ENCODE measurements at places on chromosomes 3 and 15.

DNA sequence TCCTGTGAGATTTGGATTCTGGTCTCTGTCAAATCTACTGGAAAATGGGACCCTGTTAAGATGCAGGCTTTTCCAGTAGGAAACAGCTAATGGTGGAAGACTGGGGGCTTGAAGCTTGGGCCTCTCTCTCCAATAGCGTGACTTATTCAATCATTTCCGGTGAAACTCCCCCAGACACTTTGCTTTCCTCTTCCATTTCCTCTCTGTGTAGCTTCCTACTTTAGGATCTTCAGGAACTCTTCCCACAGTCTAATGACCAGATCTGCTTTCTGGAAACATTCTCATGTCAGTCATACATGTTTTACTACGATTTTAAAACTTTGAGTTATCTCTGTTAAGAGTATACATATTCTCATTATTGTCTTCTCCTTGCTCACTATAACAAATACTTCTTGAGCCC lies 28.0 kb upstream of the TPRG1 start:
- no peak for DNase-seq

DNA sequence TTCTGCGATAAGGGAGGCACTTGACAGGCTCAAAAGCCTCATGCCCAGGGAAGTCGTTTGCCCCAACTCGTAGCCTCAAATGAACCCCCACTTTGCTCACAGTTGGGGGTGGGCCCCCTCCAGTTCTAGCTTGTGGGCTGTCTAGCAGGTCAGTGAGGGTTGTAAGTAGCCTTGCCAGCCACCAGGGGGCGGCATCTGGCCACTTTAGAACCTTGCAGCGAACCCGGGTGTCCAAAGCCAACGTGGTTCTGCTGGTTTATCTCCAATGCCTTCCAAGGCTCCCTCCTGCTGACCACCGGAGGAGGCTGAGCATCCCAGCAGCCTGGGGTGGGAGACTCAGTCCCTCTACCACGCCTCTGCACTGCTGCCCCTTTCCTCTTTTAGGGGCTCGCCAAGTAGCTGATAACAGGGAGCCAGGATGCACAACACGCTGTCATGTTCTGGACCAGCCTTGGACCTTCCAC lies 9.2 kb upstream of the RBSN start:
- DNase-seq, result peak; percentile 58

GRCh38 chr15:48842501-48842900 lies 31.6 kb upstream of the CEP152 start:
- DNase-seq, result no peak

GRCh38 chr15:65762399-65762798 lies 29.7 kb downstream of the DENND4A start:
- no peak for DNase-seq

DNA sequence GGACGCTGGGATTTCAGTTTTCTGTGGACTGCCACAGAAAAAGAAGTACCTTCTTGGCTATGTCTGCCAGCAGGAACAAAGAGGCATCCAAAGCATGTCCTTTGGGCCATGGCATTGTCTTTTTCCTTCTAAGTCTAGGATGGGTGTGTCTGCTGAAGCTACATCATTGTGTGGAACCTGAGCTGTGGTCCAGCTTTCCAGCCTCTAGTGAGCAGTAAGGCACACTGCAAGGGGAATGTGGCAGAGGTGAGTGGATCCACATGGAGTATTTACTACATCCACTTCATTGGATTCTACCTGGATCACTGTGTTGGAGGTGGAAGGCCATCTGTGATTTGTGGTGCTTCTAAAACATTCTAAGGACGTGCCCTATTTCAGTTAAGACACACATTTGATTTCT lies 23.7 kb downstream of the CMTM8 start:
- DNase-seq, result no peak

DNA sequence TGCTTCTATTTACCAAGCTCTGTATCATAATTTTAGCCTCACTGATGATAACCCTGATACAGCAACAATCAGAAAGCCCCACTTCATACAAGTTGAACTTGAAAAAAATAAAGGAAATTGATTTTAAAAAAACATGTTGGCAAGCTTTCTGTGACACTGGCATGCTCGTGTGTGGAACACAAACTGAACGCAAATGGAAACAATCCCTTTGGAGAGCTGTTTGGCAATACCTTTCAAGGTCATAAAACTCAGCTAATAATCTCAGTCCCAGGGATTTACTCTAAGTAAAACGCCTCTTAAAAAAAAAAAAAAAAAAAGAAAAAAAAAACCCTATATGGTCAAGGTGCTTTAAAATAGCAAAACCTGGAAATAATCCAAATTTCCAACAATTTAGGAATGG lies 166.7 kb upstream of the BCL6 start:
- no peak for DNase-seq

DNA sequence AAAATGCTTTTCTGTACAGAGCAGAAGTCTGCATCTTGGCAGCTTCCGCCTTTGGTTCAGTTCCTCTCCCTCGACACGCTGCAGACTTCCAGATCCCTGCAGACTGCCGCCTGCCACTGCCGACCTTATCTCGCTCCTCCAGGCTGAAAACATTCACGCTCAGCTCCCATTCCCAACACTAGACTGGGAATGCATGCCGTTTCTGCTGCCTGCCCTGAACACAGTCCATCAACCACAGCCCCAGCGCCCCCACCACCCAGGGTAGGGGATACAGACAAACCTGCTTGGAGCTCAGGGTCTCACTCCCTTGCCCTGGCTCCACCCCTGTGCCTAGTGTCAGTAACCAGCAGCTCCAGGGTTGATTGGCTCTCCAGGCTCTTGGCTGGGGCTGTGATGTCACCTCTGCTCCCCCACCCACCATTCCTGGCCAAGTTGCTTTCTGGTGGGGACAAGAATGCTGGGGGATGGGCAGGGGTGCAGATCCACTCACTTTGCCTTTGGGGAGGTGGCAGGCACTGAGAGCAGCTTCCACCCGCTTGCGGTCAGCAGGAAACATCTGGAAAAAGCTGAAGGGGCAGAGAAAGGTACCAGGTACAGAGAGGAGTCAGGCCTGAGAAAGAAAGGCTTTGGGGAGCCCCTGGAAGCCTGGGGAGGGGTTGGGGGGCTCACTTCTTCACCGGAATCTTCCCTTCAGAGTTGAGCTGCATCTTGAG lies 6.1 kb downstream of the PLCB2 start:
- no peak for DNase-seq

DNA sequence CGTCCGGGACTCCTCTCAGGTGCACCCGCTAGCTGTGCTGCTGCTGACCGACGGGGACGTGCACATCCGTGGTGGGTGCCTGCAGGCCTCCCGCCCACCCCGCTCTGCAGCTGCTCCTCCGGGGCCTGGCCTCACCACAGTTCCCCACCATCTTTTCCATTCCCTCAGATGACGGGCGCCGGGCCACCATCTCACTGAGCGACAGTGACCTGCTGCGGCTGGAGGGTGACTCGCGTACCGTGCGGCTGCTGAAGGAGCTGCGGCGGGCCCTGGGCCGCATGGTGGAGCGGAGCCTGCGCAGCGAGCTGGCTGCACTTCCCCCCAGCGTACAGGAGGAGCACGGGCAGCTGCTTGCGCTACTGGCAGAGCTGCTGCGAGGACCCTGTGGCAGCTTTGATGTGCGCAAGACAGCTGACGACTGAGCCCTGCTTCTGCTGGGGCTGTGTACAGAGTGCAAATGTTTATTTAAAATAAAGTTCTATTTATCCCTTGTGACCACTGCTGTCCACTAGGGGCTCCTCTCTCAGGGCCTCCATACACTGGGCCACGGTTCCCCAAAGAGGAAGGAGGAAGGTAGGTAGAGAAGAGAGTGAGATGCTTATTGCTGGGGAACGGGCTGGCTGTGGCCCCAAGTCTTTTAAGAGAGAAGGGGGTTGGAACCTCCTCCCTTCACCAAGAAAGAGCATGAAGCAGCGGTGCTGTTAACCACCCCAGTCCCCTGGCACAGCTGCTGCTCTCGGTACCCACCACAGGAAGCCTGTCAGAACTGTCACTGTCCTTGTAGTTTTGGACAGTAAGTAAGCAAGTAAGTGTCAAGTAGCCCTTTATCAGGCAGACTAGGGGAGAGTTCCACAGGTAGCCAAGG lies 47.0 kb downstream of the DHX30 start:
- no peak for DNase-seq

- DNase-seq, result no peak
Measured at GRCh38 chr3:17686613-17687012, 55.8 kb downstream of the TBC1D5 start.

DNA sequence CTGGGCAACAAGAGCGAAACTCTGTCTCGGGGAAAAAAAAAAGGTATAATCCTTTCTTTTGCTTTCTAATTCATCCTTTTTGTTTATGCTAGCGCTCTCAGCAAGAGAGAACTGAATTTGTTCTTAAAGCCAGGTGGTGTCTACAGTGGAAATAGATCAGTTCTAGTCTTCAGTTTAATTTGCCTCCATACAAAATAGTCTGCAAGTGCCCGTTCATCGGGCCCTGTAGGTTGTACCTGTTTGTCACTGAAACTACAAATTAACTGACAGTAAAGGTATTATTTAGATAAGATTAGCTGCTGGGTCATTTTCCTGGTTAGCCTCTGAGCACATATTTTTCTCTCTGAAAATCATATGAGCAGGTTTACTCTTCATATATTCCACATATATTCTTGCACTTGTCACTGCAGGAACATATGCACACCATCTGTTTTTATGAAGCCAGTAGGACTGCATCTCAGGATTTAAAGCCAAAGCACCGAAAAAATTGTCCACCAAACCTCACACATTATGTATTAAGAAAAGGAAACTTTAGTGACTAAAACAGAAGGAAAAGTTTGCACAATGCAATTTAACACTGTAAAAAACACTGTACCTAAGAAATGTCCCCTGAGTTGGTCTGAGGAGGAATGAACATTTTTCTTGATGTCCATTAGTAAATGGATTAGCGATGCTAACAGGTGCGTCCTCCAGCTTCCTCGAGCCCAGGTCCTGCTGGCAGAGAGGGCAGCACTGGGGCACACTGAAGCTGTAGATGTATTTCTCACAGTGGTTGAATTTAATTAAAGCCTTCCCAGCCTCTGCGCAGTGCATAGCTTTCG lies 437 bp downstream of the MKRN2OS start:
- no peak for DNase-seq

DNA sequence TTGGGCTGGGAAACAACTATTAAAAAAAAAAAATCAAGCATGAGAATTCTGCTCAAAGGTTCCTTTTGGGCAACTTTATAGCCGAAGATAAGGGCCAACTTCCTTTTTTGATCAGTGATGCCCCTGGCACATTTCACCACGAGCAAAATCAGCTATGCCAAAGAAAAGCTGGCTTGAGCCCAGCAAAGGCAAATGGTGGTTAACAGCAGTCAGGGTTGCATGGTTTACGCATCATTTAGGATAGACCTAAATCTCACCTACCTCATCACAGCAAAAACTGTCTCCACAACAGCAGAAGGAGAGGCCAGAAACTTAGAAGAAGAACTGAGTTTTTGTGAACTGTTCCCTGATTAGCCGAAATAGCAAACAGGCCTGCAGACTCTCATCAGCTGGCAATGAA lies 220.1 kb upstream of the CDIN1 start:
- DNase-seq, result no peak

DNA sequence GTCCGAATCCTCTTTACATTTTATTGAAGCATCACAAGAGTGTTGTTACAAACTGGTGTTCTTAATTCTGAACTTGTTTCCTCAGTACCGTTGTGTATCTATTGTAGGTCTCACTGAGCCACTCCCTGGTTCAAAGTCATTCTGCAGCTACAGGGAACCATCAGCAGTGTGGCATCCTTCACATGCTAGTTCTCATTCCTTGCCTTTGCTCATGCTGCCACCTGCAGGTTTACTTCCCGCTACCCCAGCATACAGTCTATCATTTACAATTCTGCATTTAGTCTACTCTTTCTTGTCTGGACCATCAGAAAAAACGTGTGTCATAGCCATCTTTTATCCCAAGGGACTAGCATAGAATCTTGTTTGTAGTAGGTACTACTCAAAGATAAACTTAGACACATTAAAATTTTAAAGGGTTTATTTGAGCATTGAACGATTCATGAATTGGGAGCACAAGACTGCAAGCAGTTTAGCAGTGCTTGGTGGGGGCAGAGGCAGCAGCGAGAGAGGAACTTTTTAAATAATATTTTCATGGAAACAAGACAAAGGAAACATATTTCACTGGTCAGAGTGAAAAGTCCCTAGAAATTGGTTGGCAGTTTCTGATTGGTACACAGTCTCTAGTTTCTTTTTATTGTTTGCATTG lies 402.1 kb downstream of the CADM2 start:
- no peak for DNase-seq

DNA sequence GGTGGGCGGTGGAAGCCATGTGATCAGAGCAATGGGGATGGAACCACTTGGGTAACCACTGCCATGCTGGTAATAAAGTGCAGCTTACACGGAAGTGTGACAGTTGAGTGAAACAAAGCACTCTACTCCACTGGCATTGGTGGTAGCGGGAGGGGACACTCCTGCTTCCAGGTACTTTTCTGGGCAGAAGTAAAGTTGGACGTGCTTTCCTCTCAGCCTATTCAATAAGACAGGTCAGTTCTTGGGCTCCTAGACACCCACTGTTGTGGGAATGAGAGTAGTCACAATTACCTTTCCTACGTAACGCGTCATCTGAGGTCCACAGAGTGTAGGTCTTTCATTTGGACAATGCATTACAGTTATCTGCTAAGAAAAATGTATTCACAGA lies 51.7 kb upstream of the CHD2 start:
- no peak for DNase-seq

DNA sequence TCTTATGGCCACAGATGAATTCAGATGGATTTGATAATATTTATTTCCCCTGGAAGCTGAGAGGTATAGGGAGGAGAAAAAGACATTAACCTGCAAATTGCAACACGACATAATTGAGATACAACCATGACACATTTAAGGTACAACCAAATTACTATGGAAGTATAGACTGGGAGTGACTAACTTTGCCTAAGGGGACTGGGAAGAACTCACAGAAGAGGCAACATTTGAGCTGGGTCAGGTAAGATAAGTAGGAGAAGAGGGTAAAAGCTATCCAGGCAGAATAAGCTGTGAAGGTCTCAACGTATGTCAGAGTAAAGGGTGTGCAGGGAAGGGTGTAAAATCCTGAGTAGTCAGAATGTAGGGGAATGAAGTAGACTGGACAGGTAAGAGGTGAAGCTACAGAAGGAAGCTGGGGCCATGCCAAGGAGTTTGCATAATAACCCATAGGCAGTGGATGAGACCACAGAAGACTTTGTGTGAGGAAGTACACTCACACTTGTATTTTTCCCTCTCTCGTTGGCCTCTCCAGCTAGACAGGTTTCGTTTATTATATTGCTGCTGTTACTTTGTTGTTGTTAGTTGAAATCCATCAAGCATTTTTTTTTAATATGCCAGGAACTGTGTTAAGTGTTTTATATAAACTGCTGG lies 28.0 kb upstream of the PTX3 start:
- no peak for DNase-seq

- no peak for DNase-seq
Measured at GRCh38 chr15:47796830-47797229, 79.5 kb downstream of the SEMA6D start.

DNA sequence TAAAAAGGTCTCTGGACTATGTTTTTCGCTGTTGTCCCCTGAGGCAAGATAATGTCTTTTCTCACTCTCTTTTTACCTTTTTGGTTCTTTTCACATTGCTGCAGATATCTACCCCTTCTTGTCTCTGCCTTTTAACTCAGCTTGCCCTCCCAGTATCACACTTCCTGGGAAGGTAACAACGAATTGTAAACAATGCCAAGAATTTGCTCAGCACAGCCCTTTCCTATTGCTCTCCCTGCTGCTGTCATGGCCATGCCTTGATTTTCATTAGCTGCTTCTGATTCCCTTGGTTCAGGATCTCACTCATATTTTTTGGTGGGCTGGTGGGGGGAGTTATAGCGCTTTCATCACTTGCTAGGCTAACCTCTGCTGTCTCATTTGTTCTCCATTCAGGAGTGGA lies 123.1 kb upstream of the DPH6 start:
- no peak for DNase-seq

GRCh38 chr3:33211444-33211843 lies 7.2 kb downstream of the SUSD5 start:
- DNase-seq, result no peak

All from GM19239 (cell line).